Left ventricle myocardium inferior (tissue), 1 donor: ENCODE measurements at places on chromosomes 2 and 18. TPM values are rescaled to one million over a fixed set of nuclear protein-coding genes. Genes with fewer than 3 reads are reported as not detected.
A peak's percentile ranks its signal among the peaks of the same experiment; 100 is the strongest.

FNDC4 gene
- total RNA-seq: 1.7 TPM

- no peaks in the 10 kb centered on the region for H3K36me3 ChIP-seq
- H3K27me3 ChIP-seq: no peaks in the 10 kb centered on the region
- H3K27ac ChIP-seq: peak overlapping the region; percentile 63
- peak overlapping the region; percentile 83 for H3K4me3 ChIP-seq
These were observed 788 bp downstream of the ARMC9 start for GRCh38 chr2:231199219-231199618.

DNA sequence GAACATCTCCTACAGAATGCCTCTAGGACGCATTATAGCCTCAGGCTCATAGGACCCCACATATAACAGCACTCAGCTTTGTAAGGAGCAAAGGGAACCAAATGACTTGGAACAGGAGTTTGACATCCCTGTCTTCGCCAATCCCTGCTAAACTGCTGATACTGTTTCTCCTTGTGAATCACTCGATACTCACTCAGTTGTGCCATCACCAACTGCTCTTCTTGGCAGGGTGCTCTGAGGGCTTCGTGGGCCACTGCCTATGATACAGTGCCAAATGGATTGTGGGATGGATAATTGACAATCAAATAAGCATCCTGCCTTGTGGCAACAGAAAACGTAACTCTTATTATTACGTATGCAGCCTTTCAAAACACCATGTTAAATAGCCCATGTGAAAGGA lies 396.3 kb downstream of the RIT2 start:
- no peaks in the 10 kb centered on the region for H3K4me1 ChIP-seq
- DNase-seq: no peak
- H3K36me3 ChIP-seq: no peaks in the 10 kb centered on the region
- no peak overlapping the region for H3K4me3 ChIP-seq
- no peak overlapping the region for H3K27ac ChIP-seq
- H3K27me3 ChIP-seq: no peaks in the 10 kb centered on the region

- no peaks in the 10 kb centered on the region for H3K27me3 ChIP-seq
- H3K4me1 ChIP-seq: no peaks in the 10 kb centered on the region
- DNase-seq: no peak
- no peak overlapping the region for H3K4me3 ChIP-seq
- H3K36me3 ChIP-seq: no peaks in the 10 kb centered on the region
- no peak overlapping the region for H3K27ac ChIP-seq
These were observed 37.6 kb downstream of the CDH7 start for GRCh38 chr18:65788373-65788772.
